NCI-H2227 treated with DMSO at 0.1 percent for 48 hours (cell line): ENCODE measurements at places on chromosomes 6 and 20.

DNA sequence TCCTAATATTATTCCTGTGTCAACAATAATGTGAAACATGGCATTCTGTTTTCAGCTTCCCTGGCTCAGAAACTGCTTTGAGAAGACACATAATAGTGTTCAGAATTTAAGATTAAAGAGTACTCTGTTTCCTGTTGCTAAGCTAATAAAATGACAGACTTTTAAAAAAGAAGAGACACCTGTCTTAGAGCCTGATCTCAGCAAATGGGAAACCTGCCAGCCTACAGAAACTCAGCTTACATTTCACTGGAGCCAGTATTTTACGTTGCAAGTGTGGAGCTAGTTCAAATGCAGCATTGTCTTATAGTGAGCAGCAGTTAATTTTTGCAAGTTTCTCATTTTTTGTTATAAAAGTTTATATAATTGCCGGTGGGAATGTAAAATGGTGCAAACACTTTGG is 28.8 kb downstream of the KIZ start:
- DNase-seq, result no peak

DNA sequence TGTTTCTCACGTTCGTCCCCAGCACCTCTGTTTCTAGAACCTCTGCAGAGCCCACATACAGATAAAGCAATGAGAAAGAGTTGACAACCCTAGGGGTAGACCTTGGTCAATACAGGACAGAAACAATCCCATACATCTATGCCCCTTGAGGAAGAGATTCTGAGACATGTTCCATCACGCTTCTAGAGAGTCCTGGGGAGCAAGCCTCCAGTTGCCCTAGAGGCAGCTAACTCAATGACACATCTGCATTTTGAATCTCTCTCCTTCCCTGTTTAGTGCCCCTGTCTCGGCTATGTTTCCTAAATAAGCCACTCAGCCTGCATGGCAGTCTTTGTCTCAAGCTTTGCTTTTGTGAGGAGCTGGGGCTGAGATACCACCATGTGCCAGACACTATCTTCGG is 435.3 kb downstream of the CD83 start:
- no peak for DNase-seq

DNA sequence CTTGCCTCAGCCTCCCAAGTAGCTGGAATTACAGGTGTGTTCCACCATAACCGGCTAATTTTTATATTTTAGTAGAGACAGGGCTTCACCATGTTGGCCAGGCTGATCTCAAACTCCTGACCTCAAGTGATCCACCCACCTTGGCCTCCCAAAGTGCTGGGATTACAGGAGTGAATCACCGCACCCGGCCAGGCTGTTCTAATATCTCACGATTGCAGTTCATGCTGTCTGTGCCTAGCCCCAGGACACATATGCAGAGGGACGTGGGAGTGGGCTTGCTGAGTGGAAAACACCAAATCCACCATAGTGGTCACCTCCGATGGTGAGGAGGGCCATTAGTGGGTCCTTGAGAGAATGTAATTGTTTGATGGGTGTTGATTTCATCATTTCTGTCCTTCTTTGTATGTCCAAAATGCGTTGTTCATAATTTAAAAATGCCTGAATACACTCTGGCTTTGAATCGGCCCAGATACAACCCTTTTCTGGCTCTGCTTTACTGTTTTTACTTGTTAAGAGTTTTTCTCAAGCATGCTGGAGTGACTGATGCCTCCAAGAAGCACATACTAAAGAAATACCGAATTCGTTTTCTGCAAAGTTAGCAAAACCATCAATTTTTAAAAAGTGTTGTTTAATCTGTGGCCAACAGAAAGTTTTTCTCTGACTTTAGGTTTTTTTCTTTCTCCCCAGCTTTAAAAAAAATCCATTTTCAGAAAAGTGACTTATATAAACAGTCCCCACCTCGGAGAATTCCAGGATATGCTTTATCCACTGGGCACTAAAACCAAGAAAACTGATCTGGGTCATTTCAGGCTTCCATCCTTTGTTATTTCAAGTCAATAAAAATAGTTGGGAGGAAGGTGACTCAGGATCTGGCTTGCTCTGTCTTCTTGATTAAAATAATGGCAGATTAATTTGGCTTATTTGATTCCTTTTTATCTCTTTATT is 18.8 kb upstream of the RALGAPA2 start:
- no peak for DNase-seq

DNA sequence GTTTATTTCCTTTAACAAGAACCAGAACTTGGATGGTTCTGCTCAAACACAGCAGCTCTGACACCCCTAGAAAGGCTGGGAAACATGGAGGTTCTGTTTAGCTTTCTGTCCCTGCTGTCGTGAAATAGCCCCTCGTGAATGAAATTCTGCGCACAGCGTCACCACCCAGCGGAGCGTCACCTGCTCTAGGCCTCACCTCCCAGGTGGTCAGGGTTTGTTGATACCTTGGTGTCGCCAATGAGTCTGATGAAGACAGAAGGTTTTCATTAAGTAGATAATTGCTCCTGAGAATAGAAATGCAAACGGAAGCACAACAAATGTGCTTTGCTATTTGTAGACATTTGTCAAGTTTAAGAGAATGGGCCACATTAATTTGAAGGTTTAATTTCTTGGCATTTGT is 135.1 kb downstream of the EDN3 start:
- no peak for DNase-seq
